Right lung (tissue), 10 donors: ENCODE measurements at places on chromosomes 2 and 18. TPM values are rescaled to one million over a fixed set of nuclear protein-coding genes. Genes with fewer than 3 reads are reported as not detected.

The RGPD4 gene
- polyA plus RNA-seq = 0.03 TPM

The SRD5A2 gene
- polyA plus RNA-seq = 0.82 TPM

The APOB gene
- polyA plus RNA-seq = 0.06 TPM

DNA sequence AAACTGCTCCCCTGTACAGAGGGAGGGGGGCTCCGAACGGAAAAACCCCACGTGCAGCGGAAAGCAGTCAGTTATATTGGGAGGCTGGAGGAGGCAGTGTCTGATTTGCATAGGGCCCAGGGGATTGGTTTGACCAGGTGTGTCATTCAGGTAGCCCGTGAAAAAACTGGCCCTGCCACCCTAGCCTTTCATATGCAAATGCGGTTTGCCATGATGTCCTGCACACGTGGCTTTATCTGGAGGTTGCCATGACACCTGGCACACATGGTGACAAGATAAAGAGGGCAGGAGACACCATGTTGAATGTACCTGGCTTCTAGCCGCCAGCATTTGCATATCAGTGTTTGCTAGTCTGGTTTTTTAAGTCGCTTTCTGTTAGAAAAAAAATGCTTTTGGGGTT, 20.5 kb downstream of the SLC25A52 start:
- no peak for DNase-seq

GRCh38 chr2:186349508-186349907, 136.6 kb upstream of the ZC3H15 start:
- peak; percentile 27 for DNase-seq

DNA sequence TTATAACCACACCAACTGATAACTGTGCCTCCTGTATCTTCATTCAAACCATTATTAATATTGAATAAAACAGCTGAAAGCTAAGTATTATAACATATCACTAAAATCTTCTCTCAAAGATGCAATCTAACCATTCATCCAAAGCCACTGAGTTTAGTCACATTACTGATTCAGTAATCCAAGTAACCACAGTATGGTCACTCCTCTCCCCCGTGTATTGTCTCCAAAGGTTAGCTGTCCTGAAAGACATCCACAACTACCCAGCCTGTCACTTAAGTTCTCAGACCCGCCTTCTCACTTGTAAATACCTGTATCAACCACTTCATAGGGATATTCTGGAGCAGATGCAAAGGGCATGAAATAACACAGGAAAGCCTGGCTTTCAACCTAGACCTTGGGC, 213.4 kb upstream of the BOD1L2 start:
- DNase-seq = no peak

- no peak for DNase-seq
Measured at GRCh38 chr2:67459761-67460160, 62.6 kb downstream of the ETAA1 start.

DNA sequence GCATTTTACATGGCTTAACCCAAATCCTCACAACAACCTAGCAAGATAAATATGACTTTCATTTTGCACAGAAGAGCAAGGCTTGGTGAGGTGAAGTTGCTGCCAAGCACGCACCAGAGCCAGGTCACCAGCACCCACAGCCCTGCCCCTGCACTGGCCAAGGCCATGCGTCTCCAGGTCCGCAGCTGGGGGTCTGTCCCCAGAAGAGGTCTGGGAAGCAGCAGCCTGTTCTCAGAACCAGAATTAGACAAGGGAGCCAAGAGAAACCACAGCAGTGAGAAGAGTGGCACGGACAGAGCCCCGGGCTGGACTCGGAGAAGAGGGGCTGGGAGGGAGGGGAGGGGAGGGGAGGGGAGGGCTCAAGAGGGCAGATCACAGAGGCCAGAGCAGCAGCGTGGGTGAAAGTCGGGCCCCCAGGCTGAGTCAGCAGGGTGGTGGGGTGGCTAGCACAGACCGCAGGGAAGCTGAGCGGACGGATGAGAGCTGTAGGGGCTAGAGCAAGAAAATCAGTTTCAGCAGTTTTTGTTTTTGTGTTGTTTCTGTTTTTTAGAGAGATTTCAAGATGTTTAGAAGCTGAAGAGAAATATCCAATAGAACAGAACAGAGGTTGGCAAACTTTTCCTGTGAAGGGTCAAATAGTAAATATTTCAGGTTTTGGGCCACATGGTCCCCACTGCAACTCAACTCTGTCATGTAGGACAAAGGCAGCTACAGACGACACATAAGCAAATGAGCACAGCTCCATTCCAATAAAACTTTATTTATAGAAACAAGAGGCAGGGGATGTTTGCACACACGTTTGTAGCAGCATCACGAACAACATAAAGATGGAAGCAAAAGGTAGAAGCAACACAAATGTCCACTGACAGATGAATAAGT, 7.4 kb upstream of the MTERF4 start:
- no peak for DNase-seq
